Natural killer cell (primary cell): ENCODE measurements at places on chromosomes 5 and 9. TPM values are rescaled to one million over a fixed set of nuclear protein-coding genes. Genes with fewer than 3 reads are reported as not detected.

PLPP1 gene
- 4.2 TPM for total RNA-seq

CDH6 gene
- not detected for total RNA-seq

GRXCR2 gene
- not detected for total RNA-seq

WNT8A gene
- total RNA-seq, result not detected

GLDC gene
- total RNA-seq, result 1.3 TPM

GABRA1 gene
- total RNA-seq, result not detected

CMYA5 gene
- total RNA-seq, result 0.71 TPM

FRRS1L gene
- total RNA-seq, result not detected

PRELID1 gene
- 91.6 TPM for total RNA-seq

DNA sequence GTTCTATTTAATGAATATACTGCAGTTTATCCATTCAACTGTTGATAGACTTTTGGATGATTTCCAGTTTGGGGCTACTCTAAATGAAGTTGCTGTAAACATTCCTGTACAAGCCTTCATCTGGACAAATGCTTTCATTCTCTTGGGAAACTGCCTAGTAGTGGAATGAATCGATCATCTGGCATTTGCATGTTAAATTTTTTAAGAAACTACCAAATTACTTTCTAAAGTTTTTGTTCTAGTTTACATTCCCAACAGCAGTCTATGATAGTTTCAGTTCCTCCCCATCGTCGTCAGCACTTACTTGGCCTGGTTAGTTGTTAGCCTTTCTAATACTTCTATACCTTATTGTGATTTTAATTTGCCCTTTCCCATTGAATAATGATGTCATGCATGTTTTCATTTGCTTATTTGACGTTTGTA, 306.3 kb downstream of the FER start:
- no peak for DNase-seq

GRCh38 chr5:149794487-149794971, 64.4 kb downstream of the PPARGC1B start:
- DNase-seq, result no peak

GRCh38 chr9:130639124-130639765, 25.1 kb upstream of the PRDM12 start:
- no peak for DNase-seq

DNA sequence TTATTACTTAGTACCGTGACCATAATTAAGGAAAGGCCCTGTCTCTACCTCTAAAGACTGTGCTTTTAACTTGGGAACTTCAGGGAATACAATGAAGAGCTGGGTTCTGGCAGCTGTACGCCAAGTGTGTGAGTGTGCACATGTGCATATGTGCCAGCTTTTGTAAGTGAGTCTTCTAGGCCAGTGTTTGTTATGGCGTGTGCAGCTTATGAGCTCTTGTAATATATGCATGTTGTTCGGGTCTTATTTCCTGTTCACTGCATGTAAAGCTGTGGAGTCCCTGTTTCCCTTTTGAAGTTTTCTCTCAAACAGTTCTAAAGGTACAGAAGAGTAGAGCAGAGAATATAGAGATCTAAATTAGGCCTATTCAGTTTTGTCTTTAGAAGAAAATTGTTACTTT, 30.5 kb downstream of the TGFBR1 start:
- DNase-seq, result no peak

- no peak for DNase-seq
Observed at GRCh38 chr5:38163636-38164237, 94.6 kb upstream of the EGFLAM start.

- no peak for DNase-seq
Observed at GRCh38 chr5:55151923-55152842, 7.8 kb upstream of the GPX8 start.

DNA sequence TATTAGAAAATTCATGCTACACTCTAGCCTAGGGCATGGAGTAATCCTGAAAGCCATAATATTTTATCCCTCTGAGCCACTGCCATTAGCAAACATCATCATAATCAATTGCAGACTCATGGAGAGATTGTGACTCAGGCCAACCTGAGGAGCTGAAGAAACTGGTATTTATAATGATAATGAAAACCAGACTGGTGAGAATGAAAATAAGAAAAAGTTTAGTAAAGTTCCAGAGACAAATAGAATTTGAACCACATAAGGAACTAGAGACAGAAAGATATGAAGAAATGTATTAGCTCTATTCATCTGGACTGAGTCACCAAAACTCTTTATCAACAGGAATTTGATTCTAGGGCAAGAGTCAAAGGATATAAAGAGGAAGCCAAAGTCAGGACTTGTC, 158.7 kb downstream of the DRD1 start:
- no peak for DNase-seq

GRCh38 chr5:96716716-96717115, 54.5 kb downstream of the CAST start:
- no peak for DNase-seq

GRCh38 chr9:136399176-136400037, 563 bp downstream of the SNAPC4 start:
- DNase-seq, result peak; percentile 68

- peak; percentile 91 for DNase-seq
Observed at GRCh38 chr9:7976167-7976755, 176.7 kb upstream of the DMAC1 start.

- DNase-seq, result no peak
Observed at GRCh38 chr5:43027054-43027785, 12.9 kb downstream of the ANXA2R start.

DNA sequence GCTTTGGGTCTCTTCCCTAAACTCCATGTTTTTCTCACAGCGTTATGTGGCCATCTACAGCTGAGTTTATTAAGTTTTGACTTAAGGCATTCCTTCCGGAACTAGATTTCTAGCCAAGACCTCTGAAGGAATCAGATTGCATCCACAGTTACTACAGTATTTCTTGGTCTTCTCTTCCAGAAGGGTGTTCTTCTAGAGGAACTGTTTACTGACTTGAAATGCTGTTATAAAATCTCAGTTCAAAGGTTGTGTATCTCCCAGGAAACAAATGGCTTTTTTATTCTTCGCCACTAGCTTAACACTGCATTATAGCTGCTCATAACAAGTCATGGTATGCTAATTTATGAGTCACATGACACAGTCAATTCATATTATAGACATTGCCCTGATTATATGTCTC, 55.3 kb upstream of the RAD23B start:
- no peak for DNase-seq

DNA sequence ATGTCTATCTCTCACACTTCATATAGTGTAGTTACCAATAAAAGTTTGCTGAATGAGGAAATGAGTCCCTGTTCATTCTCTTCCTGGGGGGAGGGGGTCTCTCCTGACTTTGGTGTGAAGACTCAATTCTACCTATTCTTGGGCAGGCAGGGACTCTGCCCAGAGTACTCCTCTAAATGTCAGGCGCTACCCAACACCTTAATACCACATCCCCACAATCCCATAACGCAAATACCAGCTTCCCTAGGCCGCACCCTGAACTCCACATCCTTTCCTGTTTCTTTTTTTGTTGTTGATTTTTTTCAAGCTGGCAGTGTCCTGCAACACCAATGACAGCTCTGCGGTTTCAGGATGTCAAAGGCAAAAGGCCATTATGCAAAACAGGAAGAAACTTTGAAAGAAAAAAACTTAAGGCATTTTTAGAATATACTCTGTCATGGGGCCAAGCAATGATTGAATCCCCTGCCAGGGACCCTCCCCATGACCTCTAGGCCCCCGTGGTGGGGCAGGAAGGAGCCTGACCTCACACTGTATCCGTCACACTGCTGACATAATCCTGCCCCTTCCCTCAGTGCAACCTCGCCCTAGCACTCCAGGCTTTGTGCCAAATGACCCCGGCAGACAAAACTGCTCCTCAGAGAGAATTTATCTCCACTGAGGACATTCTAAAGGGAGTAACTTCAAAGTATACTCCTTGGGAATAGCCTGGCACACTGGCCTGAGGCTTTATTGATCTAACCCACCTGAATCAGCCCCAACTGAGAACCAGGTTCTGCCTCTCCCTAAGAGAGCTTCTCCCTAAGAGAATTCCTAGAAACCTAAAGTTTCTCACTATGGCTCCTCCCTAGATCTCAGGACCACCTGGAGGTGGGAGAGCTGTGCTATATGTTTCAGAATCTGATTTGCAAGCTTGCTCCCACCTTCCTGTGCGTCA, 8.0 kb downstream of the B4GALT1 start:
- no peak for DNase-seq

- DNase-seq, result no peak
Observed at GRCh38 chr5:113187906-113188305, 211.3 kb downstream of the DCP2 start.

DNA sequence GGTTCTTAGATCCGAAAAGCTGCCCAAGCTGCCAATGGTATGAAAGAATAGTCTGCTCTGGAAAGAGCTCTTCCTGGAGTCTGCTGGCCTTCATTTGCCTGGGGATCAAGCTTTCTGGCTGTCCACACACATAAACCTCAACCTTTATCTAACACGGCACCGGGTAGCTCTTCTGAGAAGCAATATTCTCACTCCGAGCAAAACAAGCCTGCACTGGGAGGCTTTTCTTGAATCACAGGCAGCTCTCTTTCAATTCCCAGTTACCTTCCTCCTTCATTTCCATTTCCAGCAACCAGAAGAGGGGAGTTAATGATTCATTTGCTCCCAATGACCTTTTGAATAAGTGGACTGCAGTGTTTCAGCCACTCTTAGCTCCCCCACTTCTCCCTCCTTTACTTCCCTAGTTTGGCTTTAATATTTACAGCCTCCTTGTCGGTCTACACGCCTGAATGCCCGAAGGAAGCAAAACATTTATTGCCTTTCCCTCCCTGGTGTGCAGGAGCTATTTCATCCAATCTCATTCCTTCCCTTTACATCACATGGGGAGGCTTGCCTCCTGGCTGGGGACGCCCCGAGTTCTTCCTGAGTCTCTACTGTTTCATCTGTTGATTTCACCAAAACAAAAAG, 187.1 kb downstream of the ARHGEF28 start:
- no peak for DNase-seq

DNA sequence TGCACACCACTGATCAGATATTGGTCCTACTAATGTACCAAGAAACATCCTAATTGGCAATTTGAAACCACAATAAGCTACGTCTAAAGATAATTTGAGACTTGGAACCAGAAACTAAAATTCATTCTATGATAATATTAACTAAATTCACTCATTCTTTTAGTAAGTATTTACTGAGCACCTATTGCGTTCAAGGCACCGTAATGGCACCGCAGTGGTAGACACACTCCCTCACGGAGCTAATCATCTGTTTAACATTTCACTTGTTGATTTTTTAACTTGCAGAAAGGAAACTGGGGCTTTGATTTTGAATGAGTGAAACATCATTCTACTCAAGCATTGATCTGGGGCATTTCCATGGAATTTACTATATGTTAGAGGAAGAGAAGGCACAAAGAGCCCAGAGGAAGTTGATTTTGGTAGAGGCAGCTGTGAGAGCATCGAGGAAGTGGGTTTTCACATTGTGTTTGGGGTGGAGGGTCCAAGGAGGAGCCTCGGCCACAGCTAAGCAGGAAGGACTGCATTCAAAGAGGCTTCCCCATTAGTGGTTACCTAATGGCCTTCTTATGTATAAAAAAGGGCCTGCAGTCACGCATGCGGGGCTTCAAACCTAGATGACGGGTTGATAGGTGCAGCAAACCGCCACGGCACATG, 7.1 kb downstream of the RAPGEF1 start:
- DNase-seq, result peak; percentile 47

DNA sequence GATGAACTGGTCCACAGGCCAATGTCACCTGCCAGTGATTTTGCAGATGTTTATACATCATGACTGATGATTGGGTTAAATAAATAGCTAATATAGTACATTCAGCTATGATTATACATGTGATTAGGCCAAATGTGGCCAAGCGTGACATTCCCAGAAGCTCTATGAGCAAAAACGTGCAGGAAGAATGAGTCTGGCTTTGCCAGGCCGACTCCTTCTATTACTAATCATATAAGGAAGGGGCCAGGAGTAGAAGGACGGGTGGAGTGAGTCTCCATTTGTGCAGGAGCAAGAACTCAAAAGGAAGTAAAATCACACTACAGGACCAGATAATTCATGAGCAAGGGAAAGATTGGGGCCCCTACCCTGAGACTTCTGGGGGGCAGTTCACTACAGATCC, 178.2 kb downstream of the ROR2 start:
- no peak for DNase-seq

DNA sequence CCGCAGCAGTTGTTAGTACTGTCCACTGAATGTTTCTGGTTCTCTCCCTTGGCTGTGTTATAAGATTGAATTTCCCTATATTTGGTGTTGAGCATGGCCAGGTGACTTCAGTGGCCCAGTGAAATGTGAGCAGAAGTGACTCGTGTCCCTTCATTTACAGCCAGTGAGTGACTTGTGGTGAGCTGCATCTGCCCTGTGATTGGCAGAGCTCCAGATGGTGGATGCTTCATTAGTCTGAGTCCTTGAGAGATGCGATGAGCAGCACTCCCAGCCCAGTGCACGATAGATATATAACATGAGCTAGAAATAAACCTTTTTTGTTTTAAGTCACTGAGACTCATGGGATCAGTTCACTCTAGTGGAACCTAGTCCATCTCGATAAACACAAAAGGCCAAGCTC, 19.3 kb downstream of the PCSK5 start:
- DNase-seq, result no peak

DNA sequence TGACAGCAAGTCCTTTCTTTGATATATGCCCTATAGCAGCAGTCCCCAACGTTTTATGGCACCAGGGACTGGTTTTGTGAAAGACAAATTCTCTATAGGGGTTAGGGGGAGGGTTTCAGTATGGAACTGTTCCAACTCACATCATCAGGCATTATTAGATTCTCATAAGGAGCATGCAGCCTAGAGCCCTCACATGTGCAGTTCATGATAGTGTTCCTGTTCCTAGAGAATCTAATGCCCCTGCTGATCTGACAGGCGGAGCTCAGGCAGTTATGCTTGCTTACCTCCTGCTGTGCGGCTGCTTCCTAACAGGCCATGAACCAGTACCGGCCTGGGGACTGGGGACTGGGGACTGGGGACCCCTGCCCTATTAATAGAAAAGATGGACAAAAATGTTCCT, 2.7 kb upstream of the RAPGEF6 start:
- DNase-seq, result no peak

DNA sequence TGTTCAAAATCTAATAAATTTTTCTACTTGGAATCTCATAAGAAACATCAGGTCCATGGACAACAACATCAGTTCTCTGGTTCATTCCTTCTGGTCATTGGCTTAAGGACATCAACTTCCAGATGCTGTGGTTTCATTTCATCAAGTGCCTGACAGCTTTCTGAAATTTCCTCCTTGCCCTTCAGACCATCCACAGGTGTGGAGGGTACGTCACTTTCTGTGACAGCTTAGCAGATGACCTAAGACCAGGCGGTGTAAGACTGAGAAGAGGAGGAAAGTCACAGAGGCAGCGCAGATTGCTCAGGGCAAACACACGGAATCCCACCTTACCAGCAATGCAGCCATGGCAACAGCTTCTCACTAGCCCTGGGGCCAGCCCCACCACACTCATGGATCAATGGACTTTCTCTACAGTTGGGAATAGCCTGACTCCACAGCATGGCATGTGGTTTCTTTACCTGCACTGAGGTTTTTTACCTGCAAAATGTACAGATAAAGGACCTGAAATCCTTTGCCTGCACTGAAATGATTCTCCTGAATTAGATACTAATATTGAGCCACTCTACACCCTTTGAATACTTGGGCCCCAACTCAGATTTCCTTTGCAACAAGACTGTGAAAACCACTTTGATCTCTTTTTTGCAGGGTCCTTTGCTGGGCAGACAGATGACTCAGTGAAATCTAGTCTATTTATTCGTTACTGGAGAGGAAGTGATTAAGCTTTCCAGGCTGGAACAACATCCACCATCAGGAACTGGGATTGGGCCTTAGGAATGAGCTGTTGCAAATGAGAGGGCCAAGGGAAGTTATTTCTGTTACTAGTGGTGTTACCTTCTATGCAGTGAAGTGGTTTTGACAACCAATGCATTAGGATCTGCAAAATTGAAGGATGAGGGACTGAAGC, 26.9 kb downstream of the TICAM2 start:
- DNase-seq, result no peak

GRCh38 chr5:89036704-89037489, 153.9 kb upstream of the MEF2C start:
- no peak for DNase-seq
